ENCODE measurements at places on chromosomes 16 and 17.

DNA sequence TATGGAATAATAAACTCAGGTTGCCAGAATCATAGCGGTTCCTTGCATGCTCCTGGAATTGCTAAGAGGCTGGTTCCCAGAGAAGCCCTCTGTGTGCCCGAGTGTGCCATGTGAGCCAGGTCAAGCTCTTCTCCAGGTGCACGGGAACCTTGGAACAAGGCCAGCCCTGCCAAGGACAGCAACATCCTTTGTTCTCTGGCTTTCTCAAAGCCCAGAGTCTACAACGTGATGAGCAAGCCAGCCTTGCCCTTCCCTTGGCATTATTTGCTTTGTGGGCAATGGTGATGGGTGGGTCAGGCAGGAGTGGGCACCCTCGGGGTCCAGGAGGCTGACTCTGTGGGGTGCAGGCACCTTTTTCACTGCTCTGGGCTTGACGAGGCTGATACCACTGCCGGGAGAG lies 14.2 kb upstream of the SEC14L1 start:
- DNase-seq: no peak

GRCh38 chr16:28093385-28093725 lies 29.8 kb upstream of the GSG1L start:
- no peak for DNase-seq

GRCh38 chr17:41096055-41096454 lies 1.9 kb downstream of the KRTAP4-8 start:
- no peak for DNase-seq

DNA sequence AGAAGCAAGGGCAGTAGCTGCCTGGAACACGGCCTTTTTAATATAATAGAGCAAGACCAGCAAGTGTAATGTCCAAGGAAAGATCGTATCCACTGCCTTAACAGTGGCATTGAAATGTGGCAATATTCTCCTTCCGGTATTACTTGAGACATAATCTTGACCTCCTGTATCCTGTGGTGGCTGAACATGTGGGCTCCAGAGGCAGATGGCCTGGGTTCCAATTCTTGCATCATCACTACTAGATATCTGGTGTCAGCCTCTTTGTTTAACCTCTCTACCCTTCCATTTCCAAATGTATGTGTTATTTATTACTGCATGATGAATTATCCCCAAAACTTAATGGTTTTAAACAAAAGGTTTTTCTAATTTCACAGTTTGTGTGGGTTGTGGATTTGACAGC lies 3.5 kb upstream of the CDYL2 start:
- DNase-seq: no peak

DNA sequence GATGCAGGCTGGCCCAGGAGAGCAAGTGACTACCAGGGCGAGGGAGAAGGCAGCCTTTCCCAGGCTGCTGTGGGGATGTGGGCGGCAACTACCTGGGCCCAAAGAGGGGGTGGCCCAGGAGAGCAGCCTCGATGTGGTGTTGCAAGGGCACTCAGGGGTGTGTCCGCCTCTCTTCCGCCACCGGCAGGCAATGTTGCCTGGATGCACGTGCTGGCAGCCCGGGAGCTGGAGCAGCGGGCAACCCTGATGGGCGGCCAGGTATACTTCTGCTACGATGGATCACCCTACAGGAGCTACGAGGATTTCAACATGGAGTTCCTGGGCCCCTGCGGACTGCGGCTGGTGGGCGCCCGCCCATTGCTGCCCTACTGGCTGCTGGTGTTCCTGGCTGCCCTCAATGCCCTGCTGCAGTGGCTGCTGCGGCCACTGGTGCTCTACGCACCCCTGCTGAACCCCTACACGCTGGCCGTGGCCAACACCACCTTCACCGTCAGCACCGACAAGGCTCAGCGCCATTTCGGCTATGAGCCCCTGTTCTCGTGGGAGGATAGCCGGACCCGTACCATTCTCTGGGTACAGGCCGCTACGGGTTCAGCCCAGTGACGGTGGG lies 2.7 kb downstream of the HSD3B7 start:
- DNase-seq: no peak

DNA sequence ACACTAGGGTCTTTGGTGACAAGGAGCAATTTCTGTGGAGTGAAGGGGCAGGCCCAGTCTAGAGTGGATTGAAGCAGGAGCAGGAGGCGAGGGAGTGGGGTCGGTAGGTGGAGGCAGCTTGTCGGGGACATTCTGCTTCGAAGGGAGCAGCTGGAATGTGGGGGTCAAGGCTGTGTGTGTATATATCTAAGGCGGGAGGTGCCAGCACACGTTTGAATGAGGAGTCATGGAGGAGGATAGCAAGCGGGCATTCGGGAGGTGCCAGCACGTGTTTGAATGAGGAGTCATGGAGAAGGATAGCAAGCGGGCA lies 17.7 kb downstream of the NT5M start:
- DNase-seq: no peak

- DNase-seq: no peak
Observed at GRCh38 chr16:80899809-80900592, 95.6 kb upstream of the CDYL2 start.

- DNase-seq: no peak
Observed at GRCh38 chr17:73327676-73328075, 15.9 kb upstream of the CDC42EP4 start.

- no peak for DNase-seq
Observed at GRCh38 chr16:1168837-1169236, 15.9 kb downstream of the CACNA1H start.

DNA sequence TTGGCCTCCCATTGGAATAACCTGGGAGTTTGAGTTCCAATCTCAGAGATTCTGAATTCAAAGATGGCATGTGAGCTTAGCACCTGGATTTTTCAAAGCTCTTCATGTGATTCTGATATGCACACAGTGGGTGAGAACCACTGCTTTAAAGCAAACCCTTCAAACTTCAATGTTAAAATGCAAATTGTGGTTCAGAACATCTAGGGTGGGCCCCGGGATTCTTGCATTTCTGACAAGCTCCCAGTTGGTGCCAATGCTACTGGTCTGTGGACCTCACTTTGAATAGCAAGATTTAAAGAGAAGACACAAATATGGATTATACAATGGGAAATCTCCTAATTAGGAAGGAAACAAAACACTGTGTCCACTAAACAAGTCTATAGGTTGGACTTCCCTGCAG lies 43.8 kb upstream of the GPRC5B start:
- no peak for DNase-seq

DNA sequence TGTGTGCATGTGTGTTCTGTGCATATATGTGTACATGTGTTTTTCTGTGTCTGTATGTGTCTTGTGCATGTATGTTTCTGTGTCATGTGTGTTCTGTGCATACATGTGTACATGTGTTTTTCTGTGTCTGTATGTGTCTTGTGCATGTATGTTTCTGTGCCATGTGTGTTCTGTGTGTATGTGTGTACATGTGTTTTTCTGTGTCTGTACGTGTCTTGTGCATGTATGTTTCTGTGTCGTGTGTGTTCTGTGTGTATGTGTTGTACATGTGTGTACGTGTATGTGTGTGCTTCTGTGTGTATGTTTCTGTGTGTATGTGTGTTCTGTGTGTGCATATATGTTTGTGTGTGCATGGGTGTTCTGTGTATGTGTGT lies 8.4 kb upstream of the RAB37 start:
- DNase-seq: no peak

- no peak for DNase-seq
Observed at GRCh38 chr17:12622726-12623125, 43.0 kb upstream of the MYOCD start.
